ENCODE measurements at places on chromosomes 12 and 14.

DNA sequence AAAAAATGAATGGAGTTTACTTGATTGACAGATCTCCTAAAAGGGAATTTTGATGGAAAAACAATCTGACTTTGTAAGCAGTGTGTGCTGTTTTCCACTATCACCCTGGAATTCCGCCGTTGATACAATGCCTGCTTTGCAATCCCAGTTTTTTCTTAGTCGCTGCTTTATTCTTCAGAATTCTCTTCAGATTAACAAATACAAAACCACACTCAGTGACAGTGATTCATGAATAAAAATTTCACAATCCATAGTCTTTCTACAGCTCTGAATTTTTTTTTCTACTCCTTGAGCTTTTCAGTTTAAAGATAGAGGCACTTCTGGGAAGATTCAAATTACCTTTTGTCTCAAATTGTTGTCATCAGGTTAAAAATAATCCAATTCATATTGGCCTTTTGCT lies 44.6 kb upstream of the KITLG start:
- no peak for DNase-seq

DNA sequence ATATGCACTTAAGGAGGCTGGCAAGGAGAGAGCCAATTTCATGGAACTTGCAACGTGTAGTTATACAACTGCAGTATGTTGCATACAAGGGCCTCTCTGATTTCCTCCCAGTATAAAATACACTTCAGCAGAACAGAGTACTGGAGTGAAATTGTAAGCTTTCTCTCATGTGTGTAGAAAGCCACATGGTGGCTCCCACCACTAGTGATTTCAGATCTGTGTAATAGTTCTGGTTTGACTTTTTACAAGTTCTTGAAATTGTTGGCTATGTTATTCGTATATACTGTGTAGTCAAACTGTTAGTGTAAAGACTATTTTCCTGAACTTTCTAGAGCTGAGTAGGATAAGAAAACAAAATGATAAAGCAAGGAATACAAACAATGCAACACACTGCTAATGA lies 16.4 kb upstream of the LMO3 start:
- no peak for DNase-seq

DNA sequence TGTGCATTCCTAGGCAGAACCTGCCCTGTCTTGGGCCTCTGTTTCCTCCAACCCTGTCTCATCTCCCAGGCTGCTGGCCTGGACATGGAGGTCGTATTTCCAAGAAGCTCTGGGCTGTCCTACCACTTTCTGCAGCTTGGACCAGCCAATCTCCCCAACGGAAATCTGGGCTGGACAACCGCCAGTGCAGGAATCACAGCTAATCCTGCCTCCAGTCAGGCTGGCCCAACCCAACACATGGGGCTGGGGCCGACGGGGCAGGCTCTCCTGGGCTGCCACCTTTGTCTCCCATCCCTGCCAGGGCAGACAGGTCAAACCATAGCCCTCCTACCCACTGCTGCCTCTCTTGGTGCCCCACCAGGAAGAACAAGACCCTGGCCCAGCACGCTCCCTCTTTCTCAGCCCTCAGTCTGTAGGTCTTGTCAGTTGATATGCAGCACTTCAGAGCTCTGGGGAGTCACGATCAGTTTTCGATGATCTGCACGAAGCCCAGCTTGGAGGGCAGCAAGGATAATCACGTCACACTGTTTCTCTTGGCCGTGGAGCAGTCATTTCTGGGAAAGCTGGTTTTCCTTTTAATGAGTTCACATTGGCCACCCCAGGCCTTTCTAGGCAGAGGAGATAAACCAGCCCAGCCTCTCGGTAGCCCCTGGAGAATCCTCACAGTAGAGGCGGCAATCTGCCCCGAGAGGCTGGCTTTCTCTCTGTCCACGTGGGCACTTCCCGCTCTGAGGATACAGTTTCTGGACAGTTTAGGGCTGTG lies 195.2 kb upstream of the PRMT8 start:
- DNase-seq: no peak

DNA sequence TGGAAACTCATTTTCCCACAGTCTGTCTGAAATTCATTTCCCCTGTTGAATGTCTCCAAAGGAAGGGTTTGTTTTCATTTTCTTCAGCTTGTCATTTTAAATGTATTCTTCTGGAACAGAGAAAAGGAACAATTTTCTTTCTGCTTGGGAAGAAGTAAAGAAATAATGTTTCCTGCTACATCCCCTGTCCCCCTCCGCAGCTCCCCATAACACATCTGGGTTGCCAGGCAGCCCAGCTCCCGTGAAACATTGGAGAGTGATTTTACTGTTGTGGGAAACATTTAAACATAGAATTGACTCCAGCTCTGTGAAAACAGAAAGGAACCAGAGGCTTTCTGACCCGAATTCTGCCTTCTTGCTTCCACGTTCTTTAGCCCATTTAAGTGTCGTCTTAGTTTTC lies 159.5 kb downstream of the TMEM132C start:
- DNase-seq: no peak

GRCh38 chr14:99883866-99884650 lies 90.8 kb downstream of the EML1 start:
- DNase-seq: no peak

DNA sequence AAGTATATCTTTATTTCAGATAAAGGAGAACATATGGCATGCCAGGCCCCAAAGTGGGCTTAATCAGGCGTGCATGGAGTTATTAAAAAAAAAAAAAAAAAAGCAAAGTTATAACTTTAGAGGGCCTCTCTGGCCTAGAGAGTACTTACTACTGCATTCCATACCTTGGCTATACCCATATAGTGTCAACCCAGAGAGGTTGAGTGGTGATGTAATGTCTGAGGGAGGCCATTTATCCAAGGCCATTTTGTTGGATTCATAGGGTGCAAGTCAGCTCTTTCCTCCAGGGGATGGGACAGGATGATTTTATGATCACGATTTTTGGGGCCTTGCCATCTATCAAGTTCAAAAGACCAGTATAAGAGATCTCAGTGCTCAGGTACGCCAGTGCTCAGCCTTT lies 66.4 kb downstream of the DCAF5 start:
- DNase-seq: no peak

DNA sequence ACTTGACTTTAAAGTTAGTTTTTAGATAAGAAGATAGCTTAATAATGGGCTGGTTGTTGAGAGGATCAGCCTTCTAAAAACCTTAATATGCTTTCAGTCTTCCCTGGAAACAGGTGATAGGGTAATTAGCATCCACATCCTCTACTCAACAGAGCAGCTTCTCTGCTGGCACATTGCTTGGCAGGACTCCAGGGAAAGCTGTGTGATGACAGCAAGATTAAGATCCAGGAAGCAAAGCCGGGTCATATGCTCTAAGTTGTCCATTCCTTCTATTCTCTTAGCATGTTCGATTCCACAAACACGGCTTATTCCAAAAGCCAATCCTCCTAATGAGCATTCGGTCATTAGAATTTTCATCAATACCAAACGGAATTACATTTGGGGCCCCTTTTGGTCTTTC lies 87.0 kb downstream of the HMGA2 start:
- DNase-seq: no peak

GRCh38 chr12:21780786-21781185 lies 6.3 kb upstream of the KCNJ8 start:
- no peak for DNase-seq

DNA sequence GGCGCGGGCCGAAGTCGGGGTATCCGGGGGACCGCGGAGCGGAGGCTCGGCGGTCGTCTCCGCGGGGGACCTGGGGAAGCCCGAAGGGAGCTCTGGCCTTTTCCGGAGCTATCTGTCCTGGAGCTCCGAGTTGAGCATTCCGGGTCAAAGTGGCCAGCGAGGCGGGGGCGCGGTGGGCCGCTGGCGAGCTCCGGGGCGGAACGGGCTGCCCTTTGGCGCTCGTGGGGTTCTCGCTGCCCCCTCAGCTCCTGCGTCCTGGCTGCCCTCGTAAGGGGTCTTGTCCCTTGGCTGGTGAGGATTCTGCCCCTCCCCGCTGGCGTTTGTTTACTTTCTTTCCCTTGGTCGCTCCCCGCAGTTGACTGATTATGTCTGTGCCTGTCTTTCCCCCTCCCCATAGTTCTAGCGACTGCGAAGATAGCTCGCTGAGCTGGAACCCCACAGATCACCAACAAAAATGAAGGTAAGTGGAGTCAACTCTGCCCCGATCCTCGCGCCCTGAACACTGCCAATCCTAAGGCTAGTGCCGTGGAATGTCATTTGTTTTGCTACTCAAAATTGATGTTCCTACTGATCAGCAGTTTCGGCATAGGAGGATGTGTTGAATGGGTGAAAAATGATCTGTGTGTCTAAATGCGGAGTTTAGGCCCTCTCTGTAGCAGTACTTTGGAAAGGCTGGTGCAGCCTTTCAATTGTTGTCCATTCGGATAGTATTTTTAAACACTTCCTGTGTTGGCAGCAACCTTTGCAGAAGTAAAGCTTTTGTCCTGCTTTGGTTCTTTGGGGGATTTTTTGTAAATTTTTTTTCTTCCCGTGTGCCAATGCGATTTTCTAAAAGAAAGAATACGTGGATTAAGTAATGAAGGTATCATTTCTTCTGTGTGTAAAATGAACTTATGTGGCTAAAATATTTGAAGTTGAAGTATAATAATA lies 1.3 kb downstream of the ARID4A start:
- no peak for DNase-seq

DNA sequence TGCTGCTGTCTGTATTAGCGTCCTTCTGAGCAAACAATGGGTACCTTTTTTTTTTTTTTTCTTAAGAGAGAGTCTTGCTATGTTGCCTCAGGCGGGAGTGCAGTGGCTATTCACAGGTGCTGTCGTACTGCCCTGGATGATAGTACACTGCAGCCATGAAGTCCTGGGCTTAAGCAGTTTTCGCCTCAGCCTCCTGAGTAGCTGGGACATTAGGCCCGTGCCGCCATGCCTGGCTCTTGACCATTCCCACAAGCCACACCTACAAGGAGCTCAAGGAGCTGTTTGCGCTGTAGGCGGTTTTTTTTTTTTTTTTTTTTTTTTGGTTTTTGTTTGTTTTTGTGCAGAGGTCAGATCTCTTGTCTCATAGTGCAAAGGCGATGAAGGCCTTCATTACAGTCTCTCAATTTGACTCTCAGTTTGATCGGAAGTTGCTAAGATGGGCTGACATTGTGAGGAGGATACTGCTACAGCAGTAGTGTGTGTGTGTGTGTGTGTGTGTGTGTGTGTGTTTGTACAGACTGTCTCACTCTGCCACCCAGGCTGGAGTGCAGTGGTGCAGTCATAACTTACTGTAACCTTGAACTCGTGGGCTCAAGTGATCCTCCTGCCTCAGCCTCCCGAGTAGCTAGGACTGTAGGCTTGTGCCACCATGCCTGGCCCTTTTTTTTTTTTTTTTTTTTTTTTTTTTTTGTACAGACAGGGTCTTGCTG lies 34.2 kb downstream of the TRAF3 start:
- no peak for DNase-seq

GRCh38 chr12:121284551-121285390 lies 11.7 kb downstream of the CAMKK2 start:
- no peak for DNase-seq

DNA sequence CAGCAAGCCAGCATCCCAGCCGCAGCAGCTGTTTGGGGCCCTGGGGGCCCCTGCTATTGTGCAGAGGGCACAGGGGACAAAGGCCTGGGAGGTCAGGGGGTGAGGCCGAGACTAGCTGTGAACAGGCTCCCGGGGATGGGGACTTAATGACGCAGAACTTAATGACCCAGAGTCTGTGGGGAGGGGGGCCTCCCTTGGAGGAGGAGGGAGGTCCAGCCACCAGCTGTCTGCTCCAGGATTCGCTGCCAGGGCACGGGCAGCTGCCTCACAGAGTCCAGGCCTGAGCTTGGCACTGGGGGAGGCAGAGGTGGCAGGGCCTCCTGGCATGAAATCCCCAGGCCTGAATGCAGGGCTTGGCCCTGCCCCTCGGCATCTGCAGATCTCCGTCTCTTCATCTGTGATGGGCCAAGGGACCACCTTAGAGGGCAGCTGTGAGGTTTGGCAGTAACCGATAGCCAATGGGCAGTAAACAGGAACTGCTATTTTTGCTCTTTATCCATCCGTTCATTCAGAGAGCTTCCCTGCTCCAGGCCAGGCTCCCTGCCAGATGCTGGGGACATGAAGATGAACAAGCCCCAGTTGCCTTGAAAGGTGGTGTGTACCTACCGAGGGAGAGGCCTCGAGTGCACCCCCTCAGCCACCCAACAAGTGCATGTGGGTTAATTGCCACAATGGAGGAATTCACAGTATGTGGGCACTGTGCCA lies 6.7 kb downstream of the FAM222A start:
- no peak for DNase-seq

DNA sequence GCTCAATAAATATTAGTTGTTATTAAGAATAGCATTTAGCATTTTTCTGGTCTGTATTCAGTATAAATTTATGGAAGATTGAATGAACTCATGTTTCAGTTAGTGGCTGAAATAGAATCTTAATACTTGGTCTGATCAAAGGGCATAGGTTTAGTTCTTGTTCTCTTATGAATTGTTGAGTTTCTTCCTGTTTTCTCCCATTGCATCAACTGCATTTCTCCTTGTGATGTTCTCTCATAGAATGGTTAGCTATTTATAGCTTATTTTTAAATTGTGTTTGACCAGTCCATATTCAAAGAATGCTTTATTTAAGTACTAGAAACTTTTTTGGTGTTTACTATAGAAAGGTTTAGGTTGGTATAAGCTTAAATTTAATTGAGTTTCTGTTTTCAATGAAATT lies 29.8 kb downstream of the APAF1 start:
- no peak for DNase-seq

DNA sequence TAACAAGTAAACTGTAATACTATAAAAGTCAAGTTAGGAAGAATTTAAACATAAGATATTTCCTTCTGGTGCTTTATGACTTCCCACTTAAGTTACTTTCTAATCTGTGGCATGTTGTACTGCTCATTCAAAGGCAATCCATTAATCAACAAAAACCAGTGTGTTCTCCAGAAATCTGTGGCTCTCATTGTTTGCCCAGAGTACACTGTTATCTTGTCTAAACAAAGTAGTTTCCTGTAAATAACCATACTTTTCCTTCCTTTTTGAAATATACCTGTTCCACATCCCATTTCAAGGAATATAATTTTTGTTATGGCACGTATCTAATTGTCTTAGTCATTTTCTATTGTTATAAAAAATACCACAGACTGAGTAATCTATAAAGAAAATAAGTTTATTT lies 184.1 kb downstream of the CCER1 start:
- DNase-seq: no peak

- DNase-seq: no peak
These were observed 156.8 kb downstream of the PDZRN4 start for GRCh38 chr12:41344776-41345470.
